ENCODE measurements at places on chromosomes 13 and 19.

DNA sequence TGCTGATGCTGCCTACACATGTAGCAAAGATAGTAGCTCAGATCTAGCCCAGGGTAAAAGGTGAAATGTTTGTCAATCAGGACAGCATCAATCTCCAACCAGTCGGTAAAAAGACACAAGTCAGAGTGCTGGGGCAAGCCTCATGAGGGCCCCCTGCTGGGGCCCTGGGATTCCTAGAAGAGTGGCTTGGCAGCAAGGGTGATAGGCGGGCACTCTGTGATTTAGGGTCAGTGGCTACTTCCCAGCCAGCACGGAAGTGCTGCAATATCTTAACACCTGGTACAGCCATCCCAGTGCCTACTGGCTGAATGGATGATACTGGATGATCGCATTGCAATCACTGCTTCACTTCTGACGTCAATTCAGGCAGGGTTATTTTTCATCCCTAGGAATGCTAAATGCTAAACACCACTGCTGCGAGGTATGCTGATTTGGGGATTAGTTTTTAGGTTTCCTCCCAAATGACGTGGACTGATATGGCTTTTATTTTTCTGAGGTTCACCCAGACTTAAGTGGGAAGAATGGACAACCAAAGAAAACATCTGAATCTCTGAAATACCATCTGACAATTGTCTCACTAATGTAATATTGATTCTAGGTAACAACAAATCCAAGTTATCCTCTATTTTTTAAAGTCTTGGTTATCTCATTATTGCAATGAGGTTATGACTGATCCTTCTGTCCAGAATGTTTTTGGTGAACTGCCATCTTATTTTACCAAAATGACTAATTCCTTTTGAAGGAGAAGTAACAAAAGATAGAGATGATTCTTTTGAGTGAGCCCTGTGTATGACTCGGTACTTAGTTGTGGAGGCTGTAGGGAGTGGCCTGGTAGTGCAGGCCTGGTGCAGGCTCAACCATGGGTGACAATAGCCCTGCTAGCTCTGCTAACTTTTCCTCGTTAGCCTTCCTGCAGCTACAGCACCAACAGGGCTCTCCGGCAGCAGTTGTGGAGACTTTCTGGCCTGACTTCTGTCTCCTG lies 432.5 kb downstream of the FGF9 start:
- DNase-seq: peak; percentile 18

DNA sequence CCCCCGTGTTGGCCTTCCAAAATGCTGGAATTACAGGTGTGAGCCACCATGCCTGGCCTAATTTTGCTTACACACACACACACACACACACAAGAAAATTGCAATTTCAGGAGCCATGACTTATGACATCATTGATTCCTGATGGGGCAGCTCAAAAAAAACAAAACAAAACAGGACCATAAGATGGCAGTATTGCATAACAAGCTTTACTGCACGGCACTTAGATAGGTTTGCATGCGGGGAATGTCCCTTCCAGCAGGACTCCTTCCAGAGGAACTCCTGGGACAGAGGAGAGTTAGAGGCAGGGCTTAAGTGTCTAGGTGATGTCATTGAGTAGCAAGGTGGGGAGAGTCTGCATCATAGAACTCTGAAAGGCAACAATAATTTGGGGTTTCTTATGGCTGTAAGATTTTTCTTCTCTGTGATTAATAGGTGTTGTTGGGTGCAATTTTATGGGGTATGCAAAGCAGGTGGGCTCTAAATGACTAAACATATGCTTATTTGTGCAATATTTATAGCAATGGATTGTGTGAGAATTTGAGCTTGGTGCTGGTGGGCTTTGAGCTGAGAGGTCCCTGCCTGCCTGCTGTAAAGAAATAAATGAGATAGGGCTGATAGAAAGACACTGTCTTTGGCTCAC lies 9.0 kb upstream of the ACSBG2 start:
- peak; percentile 55 for DNase-seq

DNA sequence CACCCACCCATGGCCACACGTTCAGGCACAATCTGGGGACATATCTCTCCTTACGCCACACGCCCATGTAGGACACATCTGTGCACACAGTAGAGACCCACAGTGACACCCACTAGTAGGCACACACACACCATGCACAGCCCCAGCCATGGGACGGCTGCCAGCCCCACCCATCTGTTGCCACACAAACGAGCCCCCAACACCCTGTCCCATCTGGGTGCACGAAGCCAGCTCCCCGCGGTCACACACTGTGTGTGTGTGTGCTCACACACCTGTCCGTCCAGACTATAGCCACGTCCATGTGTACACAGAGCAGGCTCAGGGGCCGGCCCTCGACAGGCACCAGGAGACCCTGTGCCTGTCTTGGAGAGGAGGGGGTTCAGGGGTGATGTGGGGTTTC lies 10.6 kb downstream of the ERFL start:
- no peak for DNase-seq

DNA sequence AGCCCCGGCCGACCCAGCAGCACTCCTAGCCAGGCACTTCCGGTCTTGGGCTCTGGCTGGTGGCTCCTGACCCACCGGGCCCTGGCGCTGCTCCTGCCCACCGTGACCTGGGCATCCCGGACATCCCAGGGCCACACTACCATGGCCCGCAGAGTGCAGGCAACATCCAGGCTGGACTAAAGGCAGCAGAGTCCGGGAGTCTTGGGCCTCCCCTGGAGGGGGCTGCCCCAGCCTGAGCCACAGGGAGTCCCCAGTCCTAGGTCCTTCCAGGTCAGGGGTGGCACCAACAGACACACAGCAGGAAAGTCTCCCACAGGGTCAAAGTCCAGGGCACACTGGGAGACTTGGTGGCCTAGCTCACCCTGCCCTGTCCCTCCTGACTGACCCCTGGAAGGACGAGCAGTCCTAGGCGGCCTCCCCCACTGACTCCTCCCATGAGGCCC lies 10.8 kb downstream of the LSM4 start:
- DNase-seq: no peak

DNA sequence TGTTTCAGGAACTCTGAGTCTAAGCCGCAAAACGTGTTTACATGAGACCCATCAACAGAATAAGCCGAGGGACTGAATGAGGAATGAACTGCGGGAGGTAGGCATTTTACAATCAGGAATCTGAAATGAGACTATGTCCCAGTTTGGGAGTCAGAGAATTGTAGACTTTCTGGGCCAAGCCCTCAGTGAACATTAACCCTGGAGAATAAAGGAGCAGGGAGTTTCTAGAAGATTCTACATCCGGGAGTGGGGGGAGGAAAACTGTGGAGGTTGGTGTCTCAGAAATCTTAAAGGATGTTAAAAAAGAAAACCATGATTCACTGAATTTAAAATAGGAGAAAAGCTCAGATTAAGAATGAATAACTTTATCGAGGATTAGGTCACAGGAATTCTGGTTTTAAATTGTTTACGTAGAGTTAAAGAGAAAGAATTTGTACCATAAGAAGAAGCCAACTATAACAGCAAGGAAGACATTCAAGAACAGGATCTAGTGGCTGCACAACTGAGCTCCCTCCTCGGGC lies 18.5 kb downstream of the RFX2 start:
- peak; percentile 44 for DNase-seq

DNA sequence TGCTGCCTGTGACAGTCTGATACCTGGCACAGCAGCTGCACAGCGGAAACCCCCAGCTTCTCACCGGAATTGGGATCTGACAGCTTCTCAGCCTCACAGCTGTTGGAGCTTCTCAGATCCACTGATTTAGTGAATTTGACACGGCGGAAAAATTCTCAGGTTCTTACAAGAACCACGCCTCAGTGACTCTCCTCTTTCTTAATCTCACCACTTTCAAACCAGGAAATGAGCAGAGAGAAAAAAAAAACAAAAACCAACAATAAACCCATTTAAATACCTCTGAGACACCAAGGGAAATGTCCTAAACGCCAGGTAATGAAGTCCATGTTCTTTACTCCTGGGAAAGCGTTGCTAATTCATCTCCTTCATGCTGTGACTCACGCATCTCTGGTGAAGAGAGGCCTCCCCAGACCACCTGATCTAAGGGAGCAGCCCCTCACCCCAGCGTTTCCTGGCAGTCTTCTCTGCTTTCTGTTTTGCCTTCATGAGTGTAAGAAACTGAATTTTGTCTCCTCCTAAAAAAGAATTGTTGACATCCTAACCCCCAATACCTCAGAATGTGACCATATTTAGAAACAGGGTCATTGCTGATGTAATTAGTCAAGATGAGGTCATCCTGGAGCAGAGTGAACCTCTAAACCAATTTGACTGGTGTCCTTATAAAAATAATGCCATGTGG lies 15.9 kb upstream of the IZUMO2 start:
- DNase-seq: no peak

Data from fibroblast of skin of abdomen (primary cell).